Purkinje cell (primary cell): ENCODE measurements at places on chromosomes 5 and 9. TPM values are rescaled to one million over a fixed set of nuclear protein-coding genes. Genes with fewer than 3 reads are reported as not detected.

The PCDHA9 gene
- polyA plus RNA-seq = 0.07 and 0.16 TPM in 2 replicates

The C5orf58 gene
- not detected in 2 replicates for polyA plus RNA-seq

The TTC23L gene
- 0.29 and 0.42 TPM in 2 replicates for polyA plus RNA-seq

The RAB3C gene
- polyA plus RNA-seq = 102 and 166 TPM in 2 replicates

The ITGA2 gene
- 0.05 and 0.11 TPM in 2 replicates for polyA plus RNA-seq

The PRXL2C gene
- polyA plus RNA-seq = 3.0 and 5.2 TPM in 2 replicates

The AMBP gene
- polyA plus RNA-seq = not detected in 2 replicates

The HTR1A gene
- not detected in 2 replicates for polyA plus RNA-seq

The PCDHA6 gene
- polyA plus RNA-seq = 4.0 and 5.4 TPM in 2 replicates

The PTGDS gene
- polyA plus RNA-seq = 67.9 and 135 TPM in 2 replicates

The TCF7 gene
- 0.11 TPM in 1 of 2 replicates, not detected in the other for polyA plus RNA-seq

The PCDHGA2 gene
- polyA plus RNA-seq = 1.9 TPM in 1 of 2 replicates, not detected in the other

The C6 gene
- polyA plus RNA-seq = not detected in 2 replicates

The ARSI gene
- polyA plus RNA-seq = not detected in 2 replicates

The IL3 gene
- not detected in 2 replicates for polyA plus RNA-seq
